Dorsolateral prefrontal cortex (tissue), 122 donors: ENCODE measurements at places on chromosomes 5 and 9.
A peak's percentile ranks its signal among the peaks of the same experiment; 100 is the strongest.

GRCh38 chr5:135576075-135576599 is 2.7 kb downstream of the CXCL14 start:
- no peak for DNase-seq

DNA sequence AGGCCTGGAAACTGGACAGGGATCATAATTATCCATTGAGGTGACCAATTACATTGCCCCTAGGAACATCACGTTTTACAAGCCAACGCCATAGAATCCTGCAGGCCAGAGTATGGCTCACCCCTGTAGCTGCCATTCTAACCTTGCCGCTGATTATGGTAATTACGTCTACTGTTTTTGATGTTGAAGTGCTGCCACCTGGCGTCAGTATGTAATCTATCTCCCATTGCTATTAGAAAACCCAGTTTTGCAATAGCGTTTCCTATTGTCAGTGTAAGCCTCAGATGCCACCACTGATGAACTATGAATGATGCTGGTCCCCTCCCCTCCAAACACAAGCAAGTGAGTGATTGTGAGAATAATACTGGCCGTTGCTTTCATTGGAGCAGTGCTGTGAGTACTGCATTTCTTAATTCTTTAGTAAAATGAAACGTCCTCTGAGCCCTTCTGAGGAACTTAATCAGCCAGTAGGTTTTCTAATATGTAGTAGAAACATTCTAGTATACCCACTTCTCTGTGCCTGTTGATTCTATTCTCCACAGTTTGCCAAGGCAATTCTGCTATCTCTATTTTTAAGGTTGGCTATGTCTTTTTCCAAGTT is 100.5 kb upstream of the NMUR2 start:
- DNase-seq, result peak; percentile 50

- DNase-seq, result no peak
Measured at GRCh38 chr5:150675069-150675468, 14.0 kb downstream of the MYOZ3 start.

DNA sequence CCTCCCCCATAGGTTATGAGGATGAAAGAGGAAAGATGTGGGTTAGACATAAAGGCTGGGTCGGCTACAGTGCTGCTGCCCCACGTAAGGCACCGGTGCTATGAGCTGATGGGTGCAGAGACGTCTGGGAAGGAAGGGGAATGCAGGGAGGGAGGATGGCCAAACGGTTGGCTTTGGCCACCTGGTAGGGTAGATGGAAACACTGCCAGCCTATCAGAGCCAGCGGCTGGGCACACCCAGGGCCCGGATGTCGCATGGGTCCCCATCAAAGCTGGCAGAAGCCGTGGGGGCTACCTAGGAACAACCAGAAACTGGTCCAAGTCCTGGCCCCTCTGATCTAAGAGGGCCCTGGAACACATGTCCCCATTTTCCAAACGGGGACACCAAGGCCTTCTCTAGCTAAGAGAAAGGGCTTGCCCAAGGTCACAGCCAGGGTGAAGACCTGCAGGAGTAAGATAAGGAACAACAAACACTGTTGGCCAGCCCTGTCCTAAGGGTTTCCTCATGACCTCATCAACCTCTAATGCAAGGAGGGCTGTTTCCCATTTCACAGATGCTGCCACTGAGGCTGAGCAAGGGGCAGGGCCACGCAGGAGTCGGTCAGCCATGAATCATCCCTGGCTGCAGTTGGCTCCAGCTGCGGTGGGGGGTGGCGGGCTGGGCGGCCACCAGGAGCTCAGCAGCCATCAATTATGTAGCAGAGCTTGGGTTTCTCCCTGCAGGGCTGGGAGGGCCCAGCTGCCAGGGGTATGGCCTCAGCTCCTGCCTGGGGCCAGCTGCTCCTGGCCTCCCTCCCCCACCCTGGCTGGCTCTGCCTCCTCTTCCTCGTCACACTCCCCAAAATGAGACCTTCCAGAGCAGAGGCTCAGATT is 4.9 kb downstream of the SH3GLB2 start:
- no peak for DNase-seq

DNA sequence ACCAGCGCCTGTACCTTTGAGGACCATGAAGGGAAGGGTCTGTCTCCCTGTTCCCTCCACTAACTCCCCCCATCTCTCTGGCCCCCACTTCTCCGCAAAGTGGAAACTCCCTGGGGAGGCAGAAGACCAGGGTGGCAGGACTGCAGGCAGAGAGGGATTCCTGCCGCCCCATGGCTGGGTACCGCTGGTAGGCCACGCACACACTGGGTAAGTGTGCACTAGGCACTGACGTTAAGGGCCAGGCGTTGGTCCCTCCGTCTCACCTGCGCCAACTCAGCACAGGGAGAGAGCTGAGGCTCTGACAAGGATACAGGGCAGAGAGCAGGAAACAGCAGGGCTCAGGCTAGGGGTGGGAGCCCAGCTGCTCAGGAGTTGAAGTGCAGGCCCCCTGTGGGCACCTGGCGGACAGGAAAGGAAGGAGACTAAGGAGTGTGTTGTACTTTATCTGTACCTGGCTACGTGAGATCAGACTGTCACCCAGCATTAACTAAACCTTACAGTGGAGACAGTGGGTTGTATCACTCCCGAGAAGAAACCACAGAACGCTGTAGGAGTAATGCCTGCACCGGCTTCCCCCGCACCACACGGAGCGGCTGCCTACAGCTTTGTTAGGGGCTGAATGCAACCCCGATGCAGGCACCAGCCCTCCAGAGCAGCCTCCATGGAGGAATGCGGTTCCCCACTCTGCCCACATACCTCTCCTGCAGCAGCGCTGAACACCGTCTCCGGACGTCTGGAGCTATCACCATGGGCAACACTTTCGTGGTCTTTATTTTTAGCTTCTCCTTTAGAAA is 34.2 kb upstream of the CLPTM1L start:
- no peak for DNase-seq

- DNase-seq, result no peak
Measured at GRCh38 chr5:73157414-73158303, 15.3 kb upstream of the TMEM174 start.

- no peak for DNase-seq
Measured at GRCh38 chr5:4576908-4577307, 563.2 kb upstream of the ADAMTS16 start.
